ENCODE measurements at places on chromosomes 6 and 20.
A peak's percentile ranks its signal among the peaks of the same experiment; 100 is the strongest.

- DNase-seq = no peak
Measured at GRCh38 chr6:137084090-137084489, 39.3 kb upstream of the IL20RA start.

GRCh38 chr20:8498571-8498970 lies 366.5 kb downstream of the PLCB1 start:
- DNase-seq = no peak

- no peak for DNase-seq
Measured at GRCh38 chr6:164581563-164581962, 727.8 kb downstream of the C6orf118 start.

DNA sequence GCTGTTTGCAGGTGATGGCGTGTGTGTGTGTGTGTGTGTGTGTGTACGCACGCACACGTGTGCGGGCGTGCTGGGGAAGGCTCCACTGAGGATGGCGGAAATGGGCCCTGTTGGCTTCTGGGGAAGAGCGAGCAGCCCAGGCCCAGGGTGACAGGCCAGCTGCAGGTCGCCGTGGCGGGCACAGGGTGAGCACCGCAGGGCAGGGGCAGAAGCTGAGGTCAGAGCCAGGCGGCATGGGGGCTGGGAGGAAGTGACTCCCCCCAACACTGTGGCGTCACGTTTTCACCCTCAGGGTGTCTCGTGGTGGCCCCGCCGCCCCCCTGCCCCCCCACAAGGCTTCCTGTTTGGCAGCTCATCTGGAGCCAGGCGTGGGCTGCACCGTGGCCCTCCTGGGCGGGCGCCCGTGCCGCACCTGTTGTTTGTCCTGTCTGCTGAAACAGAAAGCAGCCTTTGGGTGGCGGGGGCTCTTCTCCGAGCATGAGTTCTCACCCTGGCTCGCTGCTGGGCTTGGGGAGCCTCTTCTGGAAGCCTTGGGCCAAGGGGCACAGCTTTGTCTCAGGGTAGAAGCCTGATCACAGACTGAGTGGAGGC lies 7.1 kb downstream of the RBM38 start:
- DNase-seq = no peak

- peak; percentile 17 for DNase-seq
Measured at GRCh38 chr6:43013097-43013842, 476 bp downstream of the MEA1 start.

DNA sequence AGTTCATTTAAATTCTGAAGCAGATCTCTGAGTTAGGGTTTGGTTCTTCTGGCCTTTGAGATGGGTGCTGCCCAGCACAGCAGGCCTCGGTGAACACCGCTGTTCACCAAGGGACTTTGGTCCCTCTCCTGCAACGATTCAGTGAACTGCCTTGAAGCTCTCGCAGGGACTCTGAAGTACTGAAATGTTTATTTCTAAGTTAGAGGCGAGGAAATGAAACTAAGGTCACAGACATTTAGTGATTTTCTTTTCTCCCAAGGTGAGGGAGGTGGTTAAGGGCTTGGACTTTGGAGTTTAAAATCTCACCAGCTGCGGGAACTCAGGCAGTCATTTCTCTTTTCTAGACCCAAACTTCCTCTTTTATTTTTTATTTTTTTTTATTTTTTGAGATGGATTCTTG lies 26.2 kb downstream of the E2F3 start:
- no peak for DNase-seq

- peak; percentile 75 for DNase-seq
Measured at GRCh38 chr20:5001174-5002076, at the start of gene SLC23A2. TSS of gene SLC23A2 (minus strand) at chr20:5001510. CDS start at chr20:4932562, 68,948 bp downstream.

DNA sequence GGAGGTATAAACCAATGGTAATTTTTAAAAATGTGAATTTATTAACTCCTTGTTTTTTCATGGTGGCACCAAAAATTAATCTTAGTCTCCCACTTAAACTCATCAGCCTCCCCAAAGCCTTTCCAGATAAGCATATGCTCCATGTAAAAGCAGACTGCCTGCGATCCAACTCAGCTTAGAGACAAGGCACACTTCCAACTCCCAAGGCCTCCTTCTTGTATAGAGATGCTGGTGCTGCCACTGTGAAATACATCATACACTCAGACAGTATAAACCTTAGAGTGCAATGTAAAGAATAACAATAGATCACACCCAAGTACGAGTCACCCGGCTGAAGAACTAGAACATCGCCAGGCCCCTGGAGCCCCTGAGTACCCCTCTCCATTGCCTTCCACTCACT lies 2.0 kb downstream of the ANKRD6 start:
- peak; percentile 63 for DNase-seq

DNA sequence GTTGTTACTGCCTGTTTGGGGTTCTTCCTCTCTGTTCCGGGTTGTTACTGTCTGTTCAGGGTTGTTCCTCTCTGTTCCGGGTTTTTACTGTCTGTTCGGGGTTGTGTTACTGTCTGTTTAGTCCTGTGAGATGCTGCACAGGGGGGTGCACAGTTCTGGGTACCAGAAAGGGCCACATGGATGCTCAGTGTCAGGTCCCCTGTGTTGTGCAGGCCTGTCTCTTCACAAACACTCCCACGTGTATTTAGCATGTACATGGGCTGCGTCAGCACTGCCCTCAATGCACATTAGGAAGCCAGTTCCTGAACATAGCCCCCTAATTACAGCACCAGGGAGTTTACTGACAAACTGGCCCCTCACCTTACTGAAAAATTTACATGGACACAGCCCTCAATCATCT lies 118.5 kb downstream of the DLL1 start:
- DNase-seq = no peak

DNA sequence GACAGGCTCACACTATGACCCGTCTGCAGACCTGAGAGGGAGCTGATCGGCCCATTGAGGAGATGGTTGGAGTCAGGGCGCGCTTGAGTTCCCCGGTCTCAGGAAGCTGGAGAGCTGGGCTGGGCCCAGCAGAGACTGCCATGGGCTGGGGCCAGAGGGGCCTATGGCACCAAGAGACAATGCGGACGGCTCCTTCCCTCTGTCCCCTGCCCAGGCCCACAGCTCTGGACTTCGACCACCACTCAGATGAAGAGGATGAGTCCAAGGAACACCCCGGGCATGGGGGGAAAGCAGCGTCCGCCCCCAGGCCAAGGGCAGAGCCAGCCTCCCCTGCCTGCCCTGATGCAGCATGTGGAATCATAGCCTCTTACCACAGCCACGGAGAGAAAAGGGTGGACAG lies 40.2 kb upstream of the PHACTR3 start:
- no peak for DNase-seq

DNA sequence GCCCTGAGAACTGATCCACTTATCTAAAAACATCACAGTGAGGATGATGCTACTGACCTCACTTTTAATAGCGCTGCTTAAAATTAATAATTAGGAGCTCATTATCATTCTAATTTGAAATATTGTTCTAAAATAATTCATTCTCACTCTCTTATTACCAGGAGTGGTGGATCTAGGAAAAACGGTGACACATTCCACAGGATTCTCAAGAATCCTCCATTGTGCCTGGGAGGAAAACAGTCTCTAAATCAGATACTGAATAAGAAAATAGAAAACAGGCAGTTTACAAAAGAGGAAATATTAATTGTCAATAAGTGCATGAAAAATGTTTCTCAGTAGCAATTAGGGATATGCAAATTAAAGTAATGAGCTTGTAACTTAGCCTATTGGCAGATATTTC lies 187.4 kb downstream of the TENT5A start:
- DNase-seq = no peak

DNA sequence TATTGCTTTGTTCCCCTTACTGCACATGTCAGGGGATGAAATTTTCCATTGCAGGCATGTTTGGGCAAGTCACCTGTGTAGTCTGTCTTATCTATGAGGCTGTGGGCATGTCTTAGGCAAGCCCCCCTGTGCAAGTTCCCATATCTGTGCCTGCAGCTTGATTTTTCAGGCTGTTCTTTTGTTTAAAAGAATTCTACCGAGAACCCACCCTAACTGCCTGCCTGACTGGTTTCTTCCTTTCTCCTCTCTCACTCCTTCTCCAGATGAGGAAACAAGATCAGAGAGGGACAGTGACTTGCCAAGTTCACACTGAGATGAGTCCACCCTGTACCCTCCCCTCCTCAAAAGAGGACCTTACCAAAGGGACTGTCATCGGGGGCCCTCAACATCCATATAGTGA lies 11.0 kb downstream of the TREML2 start:
- DNase-seq = no peak

- DNase-seq = no peak
Measured at GRCh38 chr6:16564436-16564835, 196.8 kb downstream of the ATXN1 start.

- no peak for DNase-seq
Measured at GRCh38 chr6:150922137-150922536, 56.6 kb downstream of the MTHFD1L start.

- no peak for DNase-seq
Measured at GRCh38 chr6:106670236-106670635, 40.9 kb downstream of the QRSL1 start.

DNA sequence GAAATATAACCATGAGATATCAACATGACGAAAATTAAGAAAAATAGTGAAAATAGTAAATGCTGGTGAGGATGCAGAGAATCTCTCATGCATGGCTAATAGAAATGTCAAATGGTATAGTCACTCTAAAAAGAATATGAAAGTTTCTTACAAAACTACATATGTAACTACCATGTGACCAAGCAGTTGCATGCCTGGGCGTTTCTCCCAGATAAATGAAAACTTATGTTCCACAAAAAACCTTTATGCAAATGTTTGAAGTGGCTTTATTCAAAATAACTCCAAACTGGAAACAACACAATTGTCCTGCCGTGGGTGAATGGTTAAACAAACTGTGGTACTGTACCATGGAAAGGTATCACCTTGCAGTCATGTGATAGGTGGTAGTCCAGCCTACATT lies 112.4 kb downstream of the HDGFL1 start:
- DNase-seq = no peak

GRCh38 chr6:27888566-27888965 lies 23.6 kb downstream of the OR2B2 start:
- DNase-seq = no peak

- DNase-seq = no peak
Measured at GRCh38 chr6:11654876-11655275, 117.3 kb downstream of the TMEM170B start.

DNA sequence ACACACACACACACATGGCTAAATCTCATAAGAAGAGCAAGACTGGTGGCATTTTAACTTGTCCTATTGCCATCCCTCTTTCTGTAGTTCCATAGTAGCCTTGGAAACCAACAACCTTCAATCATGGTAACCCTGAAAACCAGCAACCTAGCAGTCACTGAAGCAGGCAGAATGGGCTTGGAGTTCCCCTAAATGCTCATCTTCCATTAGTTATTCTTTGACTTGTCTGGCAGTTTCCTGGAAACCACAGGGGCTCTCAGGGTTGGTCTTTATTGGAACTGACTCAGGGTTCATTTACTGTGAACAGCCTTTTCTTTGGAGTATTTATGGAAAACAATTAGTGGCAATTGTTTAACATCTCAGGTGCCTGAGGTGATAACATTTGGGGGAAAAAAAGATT lies 19.4 kb upstream of the BRPF3 start:
- DNase-seq = no peak

DNA sequence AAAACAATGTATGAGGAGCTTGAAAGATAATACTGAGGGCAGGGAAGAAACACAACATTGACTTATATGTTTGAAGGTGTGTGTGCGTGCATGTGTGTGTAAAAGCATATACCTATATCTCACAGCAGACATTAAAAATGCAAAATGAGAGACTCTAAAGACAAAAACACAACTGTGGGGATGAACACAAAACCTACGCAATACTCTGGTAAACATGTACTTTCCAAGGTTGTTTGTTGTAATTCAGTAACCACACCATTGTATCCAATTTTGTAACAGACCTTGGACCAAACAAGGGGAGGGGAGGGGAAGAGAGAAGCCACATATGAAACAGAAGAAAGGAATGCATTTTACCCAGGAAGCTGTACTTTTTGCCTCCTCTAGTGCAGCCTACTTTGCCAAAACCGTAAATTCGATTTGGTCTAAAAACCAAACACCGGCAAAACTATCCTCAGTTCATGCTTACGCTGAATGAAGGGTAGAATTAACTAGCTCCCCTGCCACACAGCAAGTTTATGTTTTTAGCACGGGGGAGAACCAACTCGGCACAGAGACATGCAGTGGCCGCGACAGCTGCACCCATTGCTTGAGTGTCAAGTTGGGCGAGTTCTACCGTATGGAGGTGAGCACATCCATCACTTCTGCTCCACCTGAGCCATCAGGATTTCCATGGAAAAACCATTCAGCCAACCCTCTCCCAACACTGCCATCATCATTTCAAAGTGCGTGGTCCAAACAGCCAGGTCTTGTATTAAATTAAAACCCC lies 50.0 kb downstream of the CNKSR3 start:
- no peak for DNase-seq

- DNase-seq = no peak
Measured at GRCh38 chr6:74333406-74333805, 637.4 kb downstream of the CD109 start.

DNA sequence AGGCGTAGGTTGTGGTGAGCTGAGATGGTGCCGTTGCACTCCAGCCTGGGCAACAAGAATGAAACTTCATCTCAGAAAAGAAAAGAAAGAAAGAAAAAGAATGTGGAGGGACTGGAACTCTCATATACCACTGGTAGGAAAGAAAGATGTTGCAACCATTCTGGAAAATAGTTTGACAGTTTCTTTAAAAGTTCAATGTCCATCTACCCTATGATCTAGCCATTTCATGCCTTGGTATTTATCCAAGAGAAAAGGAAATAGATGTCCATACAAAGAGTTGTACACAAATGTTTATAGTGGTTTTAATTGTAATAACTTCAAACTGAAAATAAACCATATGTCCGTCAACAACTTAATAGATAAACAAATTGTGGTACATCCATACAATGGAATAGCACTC lies 190.1 kb upstream of the ZNF217 start:
- no peak for DNase-seq

- DNase-seq = no peak
Measured at GRCh38 chr6:4320860-4321259, 185.5 kb upstream of the ECI2 start.

DNA sequence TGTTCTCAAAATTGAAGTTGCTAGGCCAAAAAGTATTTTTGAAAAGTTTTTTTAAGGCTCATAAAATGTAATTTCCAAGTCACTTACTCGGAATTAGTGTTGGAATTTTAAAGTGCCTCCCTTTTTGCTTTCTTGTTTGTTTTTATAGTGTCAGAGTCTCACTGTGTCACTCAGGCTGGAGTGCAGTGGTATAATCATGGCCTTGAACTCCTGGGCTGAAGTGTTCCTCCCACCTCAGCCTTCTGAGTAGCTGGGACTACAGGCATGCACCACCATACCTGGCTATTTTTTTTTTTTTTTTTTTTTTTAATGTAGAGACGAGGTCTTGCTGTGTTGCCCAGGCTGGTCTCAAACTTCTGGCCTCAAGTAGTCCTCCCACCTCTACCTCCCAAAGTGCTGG lies 40.0 kb upstream of the GNRH2 start:
- DNase-seq = no peak
